ENCODE measurements at places on chromosomes 4 and X.
A peak's percentile ranks its signal among the peaks of the same experiment; 100 is the strongest.

- no peak for DNase-seq
Observed at GRCh38 chr4:48960988-48961635, 25.0 kb upstream of the CWH43 start.

DNA sequence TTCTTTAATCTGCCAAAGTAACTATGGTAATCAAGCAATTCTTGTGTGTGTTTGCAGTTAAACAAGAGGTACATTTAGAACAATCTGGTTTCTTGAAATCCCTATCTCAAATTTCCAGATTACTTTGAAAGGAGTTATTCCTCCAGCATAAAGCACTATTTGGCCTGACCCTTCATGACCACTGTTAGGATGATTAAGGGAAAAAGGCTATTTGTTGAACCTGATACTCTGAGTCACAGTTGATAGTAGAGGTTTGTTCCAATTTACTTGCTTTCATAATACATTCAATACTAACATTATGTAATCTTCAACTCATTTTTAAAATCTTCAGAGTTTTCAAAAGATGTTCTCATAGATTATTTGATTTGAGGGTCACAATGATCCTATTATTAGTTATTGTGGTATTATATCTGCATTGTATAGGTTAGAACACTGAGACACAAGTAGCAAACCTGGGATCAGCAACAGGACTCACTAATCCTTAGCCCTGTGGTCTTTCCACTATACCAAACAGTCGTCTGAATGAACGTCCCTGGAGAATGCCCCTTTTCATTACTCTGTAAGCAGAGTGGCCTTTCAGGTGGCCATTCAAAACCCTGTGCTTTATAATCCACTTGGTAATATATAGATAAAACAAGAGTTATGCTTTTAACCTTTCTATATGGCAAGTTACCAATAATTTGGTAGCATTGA, 8.1 kb upstream of the NDST4 start:
- DNase-seq = no peak

GRCh38 chrX:135489542-135489941, 30.9 kb upstream of the INTS6L start:
- no peak for DNase-seq

GRCh38 chrX:154021131-154021611, 1.5 kb upstream of the IRAK1 start:
- peak; percentile 58 for DNase-seq

DNA sequence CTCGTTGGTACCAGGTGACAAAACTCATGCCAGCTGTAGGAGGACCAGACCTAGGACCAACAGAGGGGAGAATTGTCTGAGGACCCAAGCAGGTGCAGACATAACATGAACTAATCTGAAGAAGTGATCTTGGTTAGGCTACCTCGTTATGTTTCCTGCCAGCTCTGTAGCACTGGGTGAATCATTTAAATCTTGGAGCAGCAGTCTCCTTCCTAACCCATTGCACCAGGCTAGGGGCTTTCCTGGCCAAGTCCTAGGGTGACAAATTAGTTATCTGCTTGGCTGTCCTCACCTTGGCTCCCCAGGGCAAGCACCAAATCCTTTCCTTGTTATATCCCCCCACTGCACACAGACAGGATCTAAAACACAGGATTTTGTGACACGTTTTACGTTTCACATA, 87.8 kb downstream of the WWC2 start:
- peak; percentile 22 for DNase-seq

- DNase-seq = peak; percentile 13
Observed at GRCh38 chr4:143273160-143273917, 63.3 kb upstream of the GAB1 start.

GRCh38 chr4:81919223-81919622, 447.5 kb upstream of the RASGEF1B start:
- no peak for DNase-seq

DNA sequence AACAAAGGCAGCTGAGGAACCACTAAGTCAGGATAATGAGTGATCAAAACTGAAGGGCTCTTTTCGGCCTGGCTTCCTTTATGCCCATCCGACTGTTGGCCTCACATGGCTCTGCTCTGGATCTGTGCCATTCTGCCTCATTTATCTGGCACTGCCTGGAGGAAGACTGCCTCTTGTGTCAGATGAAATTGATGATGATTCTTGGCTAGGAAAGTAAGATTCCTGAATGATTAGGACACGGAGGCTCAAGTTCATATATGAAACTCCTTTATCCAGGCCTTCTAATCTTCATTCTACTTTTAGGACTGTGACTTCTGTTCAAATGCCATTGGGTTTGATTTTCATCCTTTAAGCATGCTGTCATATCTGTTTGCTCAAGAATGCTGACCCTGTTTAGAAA, 475.4 kb upstream of the RPS6KA3 start:
- DNase-seq = peak; percentile 55

DNA sequence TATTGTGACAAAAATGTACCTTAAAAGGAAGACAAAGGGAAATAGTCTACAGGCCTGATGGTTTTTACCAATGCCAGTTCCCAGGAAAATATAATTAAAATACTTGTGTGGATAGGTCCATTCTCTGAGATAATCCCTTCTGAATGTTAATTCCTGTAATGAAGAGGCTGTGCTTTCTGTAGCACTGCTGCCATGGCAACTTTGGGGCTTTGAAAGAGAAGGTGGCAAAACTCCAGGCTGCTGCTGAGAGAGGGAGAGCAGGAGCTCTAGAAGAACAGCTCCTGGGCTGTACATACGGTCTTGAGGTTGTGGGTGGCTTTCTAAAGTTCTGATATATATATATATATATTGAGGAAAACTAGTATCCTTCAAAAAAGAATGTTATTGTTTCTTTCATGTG, 125.4 kb downstream of the PDLIM5 start:
- peak; percentile 85 for DNase-seq

DNA sequence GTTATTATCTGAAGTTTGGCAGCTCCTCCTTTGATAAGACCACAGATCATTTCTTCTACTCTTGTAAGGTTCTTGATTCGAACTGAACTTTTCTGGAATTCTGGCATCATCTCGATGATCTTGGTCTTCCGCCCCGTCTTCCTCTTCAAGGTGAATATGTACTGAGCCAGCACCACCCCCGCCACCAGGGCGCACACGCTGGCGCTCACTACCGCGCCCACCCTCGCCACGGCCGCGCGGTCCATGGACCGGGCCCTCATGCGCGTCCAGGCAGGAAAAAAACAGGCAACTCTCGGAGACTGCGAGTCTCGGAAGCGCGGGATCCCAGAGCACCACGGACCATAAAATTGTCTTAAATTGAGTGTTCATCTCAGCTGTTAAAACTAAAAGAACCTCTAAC, 458.4 kb upstream of the NDST3 start:
- DNase-seq = no peak

DNA sequence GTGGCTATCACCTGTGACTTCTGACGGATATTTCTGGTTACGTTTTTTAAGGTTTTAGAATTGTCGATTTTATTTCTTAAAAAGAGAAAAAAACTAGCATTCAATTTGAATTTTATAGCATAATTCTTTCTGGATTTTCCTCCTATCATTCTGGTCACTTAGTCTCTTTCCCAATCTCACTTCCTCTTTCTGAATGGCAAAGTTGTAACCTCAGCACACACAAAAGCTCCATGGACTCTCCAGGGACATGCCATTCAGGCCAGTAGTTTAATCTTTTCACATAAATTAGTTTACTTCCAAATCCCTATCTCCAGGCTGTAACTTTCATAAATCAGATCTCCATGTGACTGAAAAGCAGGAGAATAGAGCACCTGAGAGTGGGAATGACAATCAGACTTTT, 110.7 kb downstream of the ARAP2 start:
- no peak for DNase-seq

DNA sequence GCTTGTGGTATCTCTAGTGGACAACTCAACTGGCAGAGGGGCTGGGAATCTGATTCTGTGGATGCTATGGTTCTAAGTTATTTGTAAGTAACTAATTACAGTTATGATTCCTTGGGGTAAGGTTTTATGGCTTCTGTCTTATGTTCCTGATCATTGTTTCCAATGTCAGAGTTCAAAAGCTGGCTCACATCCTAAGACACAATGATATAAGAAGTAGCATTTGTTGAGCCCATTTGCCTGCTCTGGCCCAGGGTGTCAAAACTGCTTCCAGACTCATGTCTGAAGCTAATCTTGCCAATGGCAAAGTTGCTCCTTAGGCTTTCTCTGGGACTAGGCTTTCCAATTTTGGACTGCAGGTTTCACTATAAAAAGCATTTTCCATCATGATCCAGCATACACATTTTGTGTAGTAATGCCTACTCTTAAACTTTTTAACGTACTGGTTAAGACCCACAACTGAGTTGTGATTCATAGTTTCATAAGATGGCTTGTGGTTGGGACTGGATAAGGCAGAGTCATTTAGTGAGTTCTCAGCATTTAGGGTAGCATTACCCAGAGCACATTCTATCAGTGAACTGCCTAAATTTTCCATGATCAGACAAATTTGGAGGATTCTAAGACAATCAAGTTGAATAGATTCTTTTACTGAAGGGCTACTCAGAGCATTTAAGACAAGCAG, 50.0 kb downstream of the CCNI start:
- DNase-seq = peak; percentile 76

DNA sequence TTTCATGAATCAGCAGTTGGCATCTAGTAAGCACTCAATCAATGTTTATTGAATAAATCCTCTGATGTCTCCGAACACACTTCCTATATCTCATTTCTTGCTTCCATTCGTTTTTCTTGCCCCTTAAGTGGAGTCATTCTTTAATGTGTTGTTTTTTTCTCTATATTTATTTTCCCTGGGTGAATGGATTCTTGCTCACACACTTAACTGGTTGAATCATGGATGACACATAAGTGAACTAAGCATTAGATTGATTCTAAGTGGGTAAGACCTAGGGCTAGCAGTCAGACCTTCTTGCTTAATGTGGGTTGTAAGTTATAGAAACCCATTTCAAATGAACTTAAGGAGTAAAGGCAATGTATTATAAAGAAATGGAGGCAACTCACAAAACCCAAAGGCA, 111.1 kb downstream of the RTL3 start:
- peak; percentile 42 for DNase-seq

DNA sequence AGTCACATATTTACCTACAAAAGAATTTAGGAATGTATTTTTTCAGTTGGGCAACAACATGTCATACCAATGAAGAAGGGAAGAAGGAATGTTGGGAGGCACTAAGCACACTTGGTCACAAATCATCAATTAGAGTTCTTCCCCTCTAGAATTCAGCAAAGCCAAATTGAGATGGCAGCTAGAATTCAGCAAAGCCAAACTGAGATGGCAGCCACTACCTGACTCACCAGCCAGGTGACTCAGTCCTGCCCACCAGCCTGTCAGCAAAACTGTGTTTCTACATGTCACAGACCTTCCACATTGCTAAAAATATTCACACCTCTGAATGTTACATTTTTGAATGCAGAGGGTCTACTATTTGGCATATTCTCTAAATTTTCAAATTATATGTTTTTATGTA, 63.2 kb upstream of the NOCT start:
- peak; percentile 34 for DNase-seq

- DNase-seq = no peak
Observed at GRCh38 chr4:17492058-17492741, 19.7 kb downstream of the QDPR start.

DNA sequence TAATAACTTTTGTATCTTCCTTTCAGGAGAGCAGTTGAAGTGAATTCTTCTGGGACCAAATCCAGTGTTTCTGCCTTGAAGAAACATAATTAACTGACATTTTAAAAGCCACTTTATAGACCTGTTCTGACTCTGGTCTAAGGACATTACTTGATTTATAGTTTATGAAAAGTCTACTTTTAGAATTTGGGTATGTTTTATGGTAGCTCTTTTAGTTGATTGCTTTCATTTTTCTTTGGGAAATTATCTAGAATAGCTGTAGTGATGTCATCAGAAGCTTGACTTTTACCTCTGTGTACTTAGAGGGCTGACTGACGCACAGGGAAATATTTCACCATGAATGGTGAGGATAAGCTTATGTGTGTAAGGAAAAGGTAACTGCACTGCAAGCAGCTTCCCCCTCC, 131.8 kb upstream of the LIMCH1 start:
- DNase-seq = no peak

GRCh38 chrX:155056877-155057792, 13.8 kb downstream of the CMC4 start:
- peak; percentile 51 for DNase-seq

- no peak for DNase-seq
Observed at GRCh38 chrX:129013574-129013973, 509.7 kb downstream of the SMARCA1 start.

- no peak for DNase-seq
Observed at GRCh38 chr4:70704931-70705182, 16.5 kb downstream of the UTP3 start.

- DNase-seq = no peak
Observed at GRCh38 chr4:119048446-119048845, 87.2 kb upstream of the MYOZ2 start.

DNA sequence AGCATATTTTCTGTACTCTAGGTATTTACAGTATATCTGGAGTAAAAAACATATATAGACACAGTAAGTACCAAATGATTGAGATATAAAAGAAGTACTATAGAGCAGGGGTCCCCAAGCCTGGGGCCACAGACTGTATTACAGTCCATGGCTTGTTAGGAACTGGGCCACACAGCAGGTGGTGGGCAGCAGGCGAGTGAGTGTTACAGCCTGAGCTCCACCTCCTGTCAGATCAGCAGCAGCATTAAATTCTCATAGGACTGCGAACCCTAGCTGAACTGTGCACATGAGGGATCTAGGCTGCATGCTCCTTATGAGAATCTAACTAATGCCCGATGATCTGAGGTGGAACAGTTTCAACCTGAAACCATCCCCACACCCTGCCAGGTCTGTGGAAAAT, 300.7 kb downstream of the NR3C2 start:
- DNase-seq = no peak

GRCh38 chr4:156576946-156577345, 394.7 kb downstream of the PDGFC start:
- no peak for DNase-seq

All from astrocyte (in vitro differentiated cells and primary cell).